ENCODE measurements at places on chromosomes 7 and 10.

- no peak for DNase-seq
These were observed 464.3 kb upstream of the NRP1 start for GRCh38 chr10:33798754-33799153.

DNA sequence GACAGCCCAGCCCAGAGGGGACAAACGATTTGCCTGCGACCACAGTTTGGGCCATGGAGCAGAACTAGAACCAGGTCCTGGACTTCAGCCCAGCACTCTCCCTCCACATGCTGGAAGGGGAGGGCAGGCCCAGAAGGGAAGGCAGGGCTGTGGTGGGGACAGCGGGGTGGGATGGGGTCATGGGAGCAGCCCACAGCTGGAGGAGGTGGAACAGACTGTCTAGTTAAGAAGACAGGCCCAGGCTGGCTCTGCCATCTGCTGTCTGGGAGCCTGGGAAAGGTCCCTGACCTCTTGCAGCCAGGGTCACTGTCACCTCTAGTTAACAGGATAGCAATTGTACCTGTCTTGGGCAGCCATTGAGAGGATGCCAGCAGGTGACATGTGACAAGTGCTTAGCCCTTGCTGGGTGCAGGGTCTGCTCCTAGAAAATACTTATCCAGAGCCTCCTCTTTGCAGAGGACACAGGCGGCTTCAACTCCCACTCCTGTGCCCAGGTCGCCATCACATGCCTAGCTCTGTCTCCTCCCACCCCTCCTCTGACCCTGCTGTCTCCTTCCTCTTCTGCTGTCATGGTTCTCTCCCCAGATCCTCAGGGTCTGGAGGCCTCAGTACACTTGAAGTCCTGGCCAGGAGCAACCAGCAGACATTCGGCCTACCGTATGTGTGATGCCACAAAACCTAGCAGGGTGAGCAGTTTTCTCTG is 37.0 kb upstream of the CHST15 start:
- DNase-seq = no peak

DNA sequence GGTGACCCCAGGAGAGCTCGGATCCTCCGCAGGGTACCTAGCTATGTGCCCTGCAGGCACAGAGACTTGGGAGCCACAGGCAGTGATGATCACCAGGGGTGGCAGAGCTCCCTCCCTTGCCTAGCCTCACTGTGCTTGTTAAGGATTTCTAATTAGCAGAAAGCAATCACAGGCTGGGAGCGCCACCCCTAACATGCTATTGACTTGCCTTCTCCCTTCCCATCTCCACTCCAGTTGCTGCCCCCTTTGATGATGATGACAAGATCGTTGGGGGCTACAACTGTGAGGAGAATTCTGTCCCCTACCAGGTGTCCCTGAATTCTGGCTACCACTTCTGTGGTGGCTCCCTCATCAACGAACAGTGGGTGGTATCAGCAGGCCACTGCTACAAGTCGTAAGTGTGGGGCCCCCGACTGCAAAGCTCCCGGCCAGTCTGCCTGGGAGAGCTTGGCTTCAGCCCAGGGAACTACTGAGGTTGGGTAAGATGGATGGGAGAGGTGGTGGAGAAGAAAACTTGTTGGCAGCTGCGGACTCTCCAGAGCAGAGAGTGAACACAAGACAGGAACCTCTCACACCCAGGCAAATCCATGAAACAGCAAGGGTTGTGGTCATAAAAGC is 1.2 kb downstream of the PRSS1 start:
- DNase-seq = peak; percentile 41

DNA sequence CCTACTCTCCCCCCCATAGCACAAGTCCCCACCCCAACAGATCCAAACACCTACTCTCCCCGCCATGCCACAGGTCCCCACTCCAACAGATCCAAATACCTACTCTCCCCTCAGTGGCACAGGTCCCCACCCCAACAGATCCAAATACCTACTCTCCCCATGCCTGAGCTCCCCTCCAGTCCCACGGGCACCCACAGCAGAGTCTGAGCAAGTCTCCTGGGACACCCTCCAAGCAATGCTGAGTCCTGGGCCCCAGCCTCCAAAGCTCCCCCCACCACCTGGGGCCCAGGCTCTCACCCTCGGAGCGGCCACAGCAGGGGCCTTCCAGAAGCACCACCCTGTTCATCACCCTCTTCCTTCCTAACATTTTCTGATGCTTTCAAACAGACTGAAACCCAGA is 63.9 kb upstream of the DNAAF5 start:
- DNase-seq = no peak

DNA sequence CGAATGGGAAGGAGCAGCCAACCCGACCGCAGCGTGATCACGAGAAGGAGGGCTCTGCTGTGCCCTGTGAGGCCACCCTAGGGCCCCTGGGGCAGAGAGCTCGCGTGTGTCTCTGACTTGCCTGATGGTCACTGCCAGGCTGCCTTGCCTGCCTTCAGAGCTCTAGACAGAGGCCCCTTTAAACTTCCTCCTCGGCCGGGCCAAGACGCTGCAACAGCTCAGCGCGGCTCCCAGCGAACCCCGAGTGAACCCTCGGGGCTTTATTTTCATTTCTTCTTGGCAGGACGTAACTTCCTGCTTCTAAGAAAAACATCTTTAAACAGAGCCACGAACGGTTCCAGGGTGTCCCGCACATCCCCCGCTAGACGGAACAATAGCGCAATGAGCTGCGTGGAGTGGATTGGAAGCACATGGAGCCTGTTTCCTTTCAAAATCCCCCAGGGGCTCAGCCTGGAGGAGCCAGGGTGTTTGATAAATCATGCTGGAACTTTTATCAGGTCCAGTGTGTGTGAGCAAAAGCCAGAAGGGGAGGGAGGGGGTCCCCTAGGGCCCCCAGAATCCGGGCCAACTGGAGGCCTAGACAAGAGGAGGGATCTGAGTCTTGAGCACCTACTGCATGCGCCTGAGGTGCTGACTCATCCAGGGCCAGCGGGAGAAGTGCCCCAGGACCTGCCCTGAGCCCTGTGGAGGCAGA is 134.1 kb upstream of the GDF10 start:
- no peak for DNase-seq

DNA sequence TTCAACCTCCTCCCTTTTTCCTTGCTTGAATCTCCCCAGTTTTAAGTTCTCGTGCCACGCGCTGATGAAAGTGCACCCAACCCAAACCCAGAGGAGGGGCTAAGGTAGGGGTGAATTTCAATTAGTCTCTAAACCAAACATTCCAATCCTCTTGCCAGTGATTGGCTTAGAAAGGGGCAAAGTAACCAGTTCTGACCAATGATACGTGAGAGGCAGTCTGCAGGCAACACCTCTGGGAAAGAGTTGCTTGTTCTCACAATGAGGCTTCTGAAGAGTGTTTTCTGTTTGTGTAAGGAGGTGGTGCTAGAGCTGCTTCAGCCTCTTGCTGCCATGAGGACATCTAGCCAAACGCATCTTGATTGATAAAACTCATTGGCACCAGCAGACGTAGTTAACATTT is 21.8 kb downstream of the SLC35G1 start:
- DNase-seq = no peak

DNA sequence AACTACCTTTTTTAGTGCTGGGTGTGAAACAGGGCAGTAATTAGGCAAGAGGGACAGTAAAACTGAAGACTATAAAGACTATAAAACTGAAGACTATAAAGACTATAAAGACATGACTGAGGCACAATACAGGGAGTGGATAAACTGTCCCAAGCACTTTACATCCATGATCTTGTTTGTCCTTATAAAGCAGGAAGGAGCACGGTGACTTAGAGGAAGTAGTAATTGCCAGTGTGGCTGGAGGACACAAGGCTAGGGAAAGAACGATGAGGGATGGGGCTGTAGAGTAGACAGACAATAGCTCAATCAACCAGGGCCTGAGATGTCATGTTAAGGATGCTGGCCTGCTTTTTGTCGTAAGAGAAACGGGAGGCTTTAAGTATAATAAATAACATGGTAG is 26.0 kb downstream of the DNAJC12 start:
- DNase-seq = no peak

DNA sequence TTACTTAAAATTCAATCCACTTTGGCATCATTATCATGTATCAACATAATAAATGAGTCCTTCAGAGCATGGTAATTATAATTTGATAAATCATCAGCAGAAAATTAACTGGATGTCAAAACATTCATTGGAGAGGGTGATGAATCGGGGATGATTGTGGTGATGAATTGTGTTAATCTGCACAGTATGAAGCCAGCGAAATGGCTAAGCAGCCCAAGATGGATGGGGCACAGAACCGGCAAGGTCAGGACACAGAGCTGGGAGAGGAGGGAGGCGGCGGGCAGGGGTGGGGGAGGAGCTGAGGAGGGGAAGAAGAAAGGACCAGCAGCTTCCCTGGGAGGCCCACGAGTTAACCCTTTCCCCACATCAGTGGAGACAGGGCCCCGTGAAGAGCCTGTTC is 536.1 kb downstream of the LRMDA start:
- no peak for DNase-seq

DNA sequence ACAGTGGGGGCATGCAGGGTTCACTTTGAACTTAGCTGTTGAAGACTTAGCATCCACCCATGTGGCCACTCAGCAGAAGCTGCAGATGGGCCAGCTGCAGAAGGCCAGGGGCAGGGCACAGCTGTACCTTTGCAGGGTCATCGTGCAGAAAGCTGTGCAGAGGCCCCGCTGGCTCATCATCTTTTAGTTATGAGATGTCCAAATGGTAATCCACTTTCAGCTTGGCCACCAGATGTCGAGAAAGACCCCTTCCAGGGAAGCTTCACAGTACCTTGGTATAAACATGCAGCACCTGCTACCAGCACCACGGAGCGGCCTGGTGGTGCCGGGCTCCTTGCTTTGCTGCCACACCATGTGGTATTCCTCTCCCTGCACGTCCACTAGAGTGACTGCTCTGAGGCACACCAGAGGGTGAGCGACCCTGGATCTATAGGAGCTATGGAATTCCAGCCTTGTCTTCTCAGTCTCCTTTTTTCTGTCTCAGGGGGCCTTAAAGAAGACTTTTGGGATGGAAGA is 74.2 kb upstream of the LAMB4 start:
- no peak for DNase-seq

DNA sequence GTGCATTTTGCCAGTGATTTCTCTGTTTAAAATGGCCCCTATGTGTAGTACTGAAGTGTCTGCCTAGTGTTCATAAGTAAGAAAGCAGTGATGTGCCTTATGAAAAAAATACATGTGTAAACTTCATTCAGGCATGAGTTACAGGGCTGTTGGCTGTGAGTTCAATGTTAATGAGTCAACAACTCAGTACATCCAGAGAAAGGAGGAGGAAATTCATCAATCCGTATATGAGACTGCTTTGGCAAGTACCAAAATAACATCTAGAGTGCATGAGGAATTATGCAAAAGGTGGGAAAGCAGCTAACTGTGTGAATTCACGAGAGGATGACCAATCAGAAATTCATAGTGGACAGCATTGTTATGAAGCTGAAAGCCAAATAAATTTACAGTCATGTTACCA is 255.6 kb downstream of the ZEB1 start:
- no peak for DNase-seq

DNA sequence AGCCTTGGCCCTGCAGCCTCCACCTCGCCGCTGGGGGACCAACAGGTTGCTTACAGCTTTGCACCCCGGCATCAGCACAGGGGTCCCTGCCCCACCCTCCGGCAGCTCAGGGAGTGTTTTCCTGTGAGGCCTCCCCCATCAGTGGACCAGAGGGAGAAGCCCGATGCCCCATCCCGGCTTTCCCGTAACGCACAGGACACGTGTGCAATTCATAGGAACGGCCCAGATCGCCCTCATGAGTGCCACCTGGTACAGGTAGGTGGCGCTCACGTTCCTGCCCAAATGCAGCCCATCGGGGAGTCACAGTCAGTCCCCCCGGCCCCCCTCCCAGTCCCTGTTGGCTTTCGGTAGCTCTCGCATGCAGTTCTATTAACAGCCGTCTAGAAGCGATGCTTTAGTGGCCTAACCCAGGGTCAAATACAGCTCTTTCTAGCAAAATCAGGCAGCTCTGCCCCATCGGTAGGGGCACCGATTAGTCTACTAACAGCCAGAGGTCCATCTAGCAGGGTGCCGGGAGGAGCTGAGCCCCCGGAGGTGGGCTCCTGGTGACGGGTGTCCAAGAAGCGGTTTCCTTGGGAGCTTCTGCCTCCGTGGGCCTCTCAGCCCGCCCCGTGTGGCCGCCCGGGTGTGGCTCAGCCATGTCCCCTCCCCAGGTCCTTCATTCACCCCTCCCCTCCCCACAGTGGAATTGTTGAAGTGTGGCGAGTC is 48.4 kb upstream of the GTF2IRD1 start:
- DNase-seq = no peak
